Activated T-helper 1 cell treated with anti-CD3 and anti-CD28 coated beads, Interleukin-12 subunit alpha, Interleukin-12 subunit beta, Interleukin-2, Interleukin-4 antibody, amounts not matched to agents 30 ng/mL and 10 ng/mL and 1 ng/mL, durations not matched to agents 14 hours and 24 hours and 36 hours (primary cell): ENCODE measurements at places on chromosomes 6 and 20.

DNA sequence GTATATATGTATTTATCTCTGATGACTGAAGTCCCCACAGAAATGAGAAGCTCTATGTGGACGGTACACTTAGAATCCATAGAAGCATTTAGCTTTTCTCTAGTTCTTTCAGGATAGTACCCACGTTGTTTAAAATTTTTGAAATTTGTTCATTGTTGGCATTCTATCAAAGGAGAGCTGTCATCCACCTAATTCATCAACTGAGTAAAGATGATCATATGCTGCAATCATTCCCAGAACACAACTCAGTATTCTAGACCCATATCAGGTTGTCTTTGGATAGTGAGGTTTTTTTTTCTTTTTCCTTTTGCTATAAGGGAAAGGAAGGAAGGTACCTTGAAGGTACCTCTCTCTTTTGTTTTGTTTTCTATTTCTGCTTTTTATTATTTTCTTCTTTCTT is 9.3 kb downstream of the SERAC1 start:
- DNase-seq, result no peak

DNA sequence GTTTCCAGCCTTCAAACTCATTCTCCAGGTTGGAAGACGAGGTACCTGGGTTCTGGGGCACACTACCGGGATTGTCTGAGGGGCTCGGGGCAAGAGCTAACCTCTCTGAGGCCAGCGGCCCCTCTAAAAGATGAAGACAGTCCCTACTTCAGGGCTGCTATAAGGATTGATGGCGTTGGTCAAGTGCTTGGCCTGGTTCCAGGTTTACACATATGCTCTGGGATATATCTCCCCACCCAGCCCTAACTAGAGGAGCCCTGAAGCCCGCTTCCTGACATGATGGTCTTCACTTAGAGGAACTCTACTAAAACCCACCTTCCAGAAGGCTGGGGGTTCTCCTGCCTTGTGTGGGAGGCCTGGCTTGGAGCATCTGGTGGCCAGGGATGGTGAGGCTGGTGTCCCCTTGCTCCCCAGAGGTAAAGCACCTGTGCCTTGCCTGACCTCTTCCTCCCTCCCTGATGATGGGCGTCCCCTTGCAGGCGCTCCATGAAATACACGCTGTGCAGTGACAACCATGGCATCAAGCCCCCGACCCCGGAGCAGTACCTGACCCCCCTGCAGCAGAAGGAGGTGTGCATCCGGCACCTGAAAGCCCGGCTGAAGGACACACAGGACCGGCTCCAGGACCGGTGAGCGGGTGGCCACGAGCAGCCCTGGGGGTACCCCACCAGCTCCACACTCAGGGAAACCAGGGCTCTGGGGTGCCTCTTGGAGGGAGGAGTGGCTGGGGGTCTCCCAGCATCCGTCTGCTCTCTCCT is 28.7 kb downstream of the SDCBP2 start:
- DNase-seq, result no peak

GRCh38 chr6:31676904-31677303 is 4.0 kb downstream of the LY6G5C start:
- DNase-seq, result no peak

DNA sequence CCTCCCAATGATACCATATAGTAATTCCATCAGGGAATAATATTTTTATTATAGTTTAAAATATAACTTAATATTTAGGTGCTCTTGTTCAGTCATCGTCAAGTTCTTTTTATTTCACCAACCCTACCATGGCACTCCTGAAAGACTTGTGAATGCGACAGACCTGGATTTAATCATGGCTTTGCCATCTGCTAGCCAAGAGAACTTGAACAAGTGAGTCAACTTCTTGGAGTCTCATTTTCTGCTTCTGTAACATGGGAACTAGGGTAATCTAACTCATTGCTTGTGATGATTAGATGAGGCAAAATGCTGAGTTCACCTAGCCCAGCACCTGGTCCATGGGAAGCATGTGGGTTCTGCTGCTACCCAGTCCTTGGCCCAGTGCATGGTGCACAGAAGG is 62.9 kb downstream of the ESR1 start:
- DNase-seq, result no peak

GRCh38 chr6:37840143-37840939 is 20.8 kb downstream of the ZFAND3 start:
- DNase-seq, result no peak

- peak; percentile 61 for DNase-seq
Measured at GRCh38 chr6:137033828-137034227, 10.9 kb downstream of the IL20RA start.

GRCh38 chr20:10520528-10520927 is 85.4 kb downstream of the SLX4IP start:
- no peak for DNase-seq

DNA sequence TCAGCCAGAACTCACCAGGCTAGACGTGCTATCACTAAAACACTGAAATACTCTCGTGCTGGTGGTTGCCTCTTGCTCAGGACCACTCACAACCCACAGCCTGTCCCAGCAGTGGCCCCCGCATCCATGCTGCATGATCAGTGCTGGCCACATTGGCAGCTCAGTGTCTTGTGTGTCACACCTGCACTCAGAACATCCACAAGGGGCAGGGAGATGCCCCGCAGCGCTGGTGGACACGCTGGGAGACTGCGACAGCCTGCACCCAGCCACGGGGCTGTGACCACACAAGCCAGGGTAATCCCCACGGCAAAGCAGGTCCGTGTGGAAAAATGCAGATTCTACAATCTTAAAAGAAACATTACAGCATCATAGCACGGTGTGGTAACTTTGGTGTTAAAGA is 23.9 kb upstream of the APMAP start:
- DNase-seq, result no peak

DNA sequence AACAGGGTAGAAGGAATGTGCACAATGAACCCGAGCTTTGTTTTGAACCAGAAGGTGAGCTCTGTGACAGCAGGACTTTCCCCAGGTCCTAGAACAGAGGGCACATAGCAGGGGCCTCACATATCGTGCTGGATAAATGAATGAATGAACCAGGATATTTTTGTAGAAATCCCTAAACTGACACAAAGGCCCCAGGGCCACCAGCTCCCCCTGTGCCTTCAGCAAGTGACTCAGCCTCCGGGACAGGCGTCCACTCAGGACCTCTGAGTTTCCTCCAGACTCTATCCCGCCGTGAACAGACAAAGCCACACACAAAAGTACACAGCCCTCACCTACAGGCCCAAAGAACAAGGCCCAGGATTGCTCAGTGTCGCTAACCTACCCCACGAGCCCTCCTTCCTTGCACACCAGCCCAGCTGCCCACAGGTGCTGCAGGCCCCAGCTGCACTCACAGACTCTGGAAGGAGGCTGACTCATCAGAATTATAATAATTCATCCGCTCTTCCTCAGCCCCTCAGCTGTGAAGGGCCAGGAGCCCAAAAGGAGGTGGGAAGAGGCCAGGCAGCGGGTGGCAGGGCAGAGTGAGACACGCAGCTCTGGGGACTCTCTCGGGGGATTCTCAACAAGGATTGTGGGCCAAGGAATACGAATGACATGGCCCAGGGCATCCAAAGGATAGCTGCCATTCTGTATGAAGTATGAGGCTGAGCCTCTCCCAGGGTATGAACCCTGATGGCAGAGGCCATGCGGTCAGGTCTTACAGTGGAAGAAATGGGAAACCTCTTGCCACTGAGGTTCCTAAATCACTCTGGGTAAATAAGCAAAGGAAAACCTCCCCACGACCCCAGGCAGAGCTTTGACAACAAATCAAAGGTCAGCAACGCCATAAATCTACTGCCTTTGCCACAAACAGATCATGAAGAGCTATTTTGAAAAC is 40.9 kb downstream of the SUMO4 start:
- no peak for DNase-seq

DNA sequence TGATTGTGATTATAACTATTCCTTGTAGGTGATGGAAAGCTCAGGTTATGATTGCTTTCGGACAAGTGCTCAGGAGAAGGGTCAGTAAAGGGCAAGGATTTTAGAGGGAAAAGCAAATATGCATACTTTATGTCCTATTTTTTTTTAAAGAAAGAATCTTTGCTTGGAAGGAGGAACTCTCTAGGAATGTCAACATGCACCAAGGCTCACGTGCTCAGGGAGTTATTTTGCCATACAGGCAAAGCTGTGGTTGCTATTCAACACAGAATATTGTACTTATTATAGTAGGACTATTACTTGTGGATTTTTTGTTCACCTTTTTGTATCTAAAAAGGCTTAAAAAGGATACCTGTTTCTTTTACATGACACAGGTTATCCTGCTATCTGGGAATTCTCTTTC is 3.0 kb upstream of the TSPYL1 start:
- DNase-seq, result no peak

DNA sequence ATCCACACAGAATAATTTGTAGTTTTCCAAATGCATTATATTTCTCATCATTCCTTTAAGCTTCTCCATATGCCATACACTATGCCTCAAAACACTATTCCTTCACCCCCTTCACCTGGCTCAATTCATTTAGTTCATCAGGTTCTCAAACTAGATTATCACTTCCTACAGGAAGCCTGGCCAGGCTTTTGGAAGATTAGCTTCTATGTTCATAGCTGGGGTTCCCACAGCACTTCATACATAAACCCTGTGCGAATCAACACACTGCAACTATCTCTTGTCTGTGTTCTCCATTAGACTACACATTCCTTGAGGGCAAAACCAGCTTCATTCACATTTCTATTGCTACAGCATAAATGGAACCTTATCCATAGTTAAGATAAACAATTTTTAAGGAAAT is 40.5 kb upstream of the PLN start:
- no peak for DNase-seq

- no peak for DNase-seq
Measured at GRCh38 chr20:46509523-46509922, 3.8 kb downstream of the ZNF334 start.

DNA sequence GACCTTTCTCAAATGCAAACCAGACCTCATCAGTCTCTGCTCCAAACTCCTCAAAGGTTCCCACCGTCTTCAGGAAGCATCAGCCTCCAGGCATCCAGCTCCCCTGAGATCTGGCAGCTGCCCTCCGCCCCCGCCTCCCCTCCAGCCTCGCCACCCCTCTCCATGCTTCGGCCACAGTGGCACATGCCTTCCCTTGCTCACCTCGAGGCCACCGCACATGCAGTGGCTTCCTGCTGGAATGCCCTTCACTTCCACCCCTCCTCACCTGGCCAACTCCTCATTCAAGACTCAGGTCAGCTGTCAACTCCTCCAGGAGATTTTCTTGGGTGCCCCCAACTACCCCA is 13.4 kb downstream of the KIAA1755 start:
- no peak for DNase-seq

- no peak for DNase-seq
Measured at GRCh38 chr20:47868744-47869143, 83.5 kb upstream of the SULF2 start.

GRCh38 chr20:3843490-3843889 is 3.1 kb upstream of the MAVS start:
- DNase-seq, result no peak

GRCh38 chr6:120935016-120935415 is 399.3 kb downstream of the TBC1D32 start:
- DNase-seq, result no peak
